Activated T-helper 1 cell treated with anti-CD3 and anti-CD28 coated beads, Interleukin-2, amount 50 U/mL, for 16 hours (primary cell): ENCODE measurements at places on chromosomes 6 and 20.

DNA sequence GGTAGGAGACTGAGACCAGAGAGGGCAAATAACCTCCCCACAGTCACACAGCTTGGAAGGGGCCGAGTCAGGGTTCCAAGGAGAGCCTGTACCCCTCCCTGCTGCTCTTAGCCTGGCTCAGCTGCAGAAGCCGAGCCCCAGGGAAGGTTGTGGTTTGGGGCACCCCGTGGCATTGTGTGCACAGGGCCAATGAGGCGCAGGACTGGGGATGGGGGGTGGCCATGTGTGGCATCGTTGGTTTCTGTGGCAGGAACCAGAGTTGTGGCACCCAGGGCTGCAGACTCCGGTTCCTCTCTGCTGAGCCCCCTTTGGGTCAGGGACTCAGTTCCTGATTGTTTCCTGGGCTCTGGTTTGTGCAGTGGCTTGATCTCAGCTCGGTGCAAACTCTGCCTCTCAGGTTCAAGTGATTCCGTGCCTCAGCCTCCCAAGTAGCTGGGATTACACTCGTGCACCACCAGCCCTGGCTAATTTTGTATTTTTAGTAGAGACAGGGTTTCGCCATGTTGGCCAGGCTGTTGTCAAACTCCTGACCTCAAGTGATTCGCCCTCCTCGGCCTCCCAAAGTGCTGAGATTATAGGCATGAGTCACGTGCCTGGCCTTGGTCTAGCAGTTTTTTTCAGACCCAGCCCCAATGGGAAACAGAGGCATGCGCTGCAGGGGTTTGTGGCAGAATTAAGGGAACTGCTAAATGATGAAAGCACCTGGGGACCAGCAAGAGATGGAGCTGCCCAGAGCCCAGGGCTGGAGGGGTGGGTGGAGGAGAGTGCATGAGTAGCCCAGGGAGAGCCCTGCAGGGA is 221.0 kb upstream of the SULF2 start:
- DNase-seq: no peak

GRCh38 chr6:56706981-56707726 is 64.5 kb upstream of the DST start:
- DNase-seq: no peak

- no peak for DNase-seq
Measured at GRCh38 chr6:113820761-113821160, 36.4 kb upstream of the MARCKS start.

GRCh38 chr6:167794161-167795157 is 32.3 kb upstream of the AFDN start:
- no peak for DNase-seq

- DNase-seq: no peak
Measured at GRCh38 chr6:138943089-138943625, 44.9 kb downstream of the REPS1 start.

DNA sequence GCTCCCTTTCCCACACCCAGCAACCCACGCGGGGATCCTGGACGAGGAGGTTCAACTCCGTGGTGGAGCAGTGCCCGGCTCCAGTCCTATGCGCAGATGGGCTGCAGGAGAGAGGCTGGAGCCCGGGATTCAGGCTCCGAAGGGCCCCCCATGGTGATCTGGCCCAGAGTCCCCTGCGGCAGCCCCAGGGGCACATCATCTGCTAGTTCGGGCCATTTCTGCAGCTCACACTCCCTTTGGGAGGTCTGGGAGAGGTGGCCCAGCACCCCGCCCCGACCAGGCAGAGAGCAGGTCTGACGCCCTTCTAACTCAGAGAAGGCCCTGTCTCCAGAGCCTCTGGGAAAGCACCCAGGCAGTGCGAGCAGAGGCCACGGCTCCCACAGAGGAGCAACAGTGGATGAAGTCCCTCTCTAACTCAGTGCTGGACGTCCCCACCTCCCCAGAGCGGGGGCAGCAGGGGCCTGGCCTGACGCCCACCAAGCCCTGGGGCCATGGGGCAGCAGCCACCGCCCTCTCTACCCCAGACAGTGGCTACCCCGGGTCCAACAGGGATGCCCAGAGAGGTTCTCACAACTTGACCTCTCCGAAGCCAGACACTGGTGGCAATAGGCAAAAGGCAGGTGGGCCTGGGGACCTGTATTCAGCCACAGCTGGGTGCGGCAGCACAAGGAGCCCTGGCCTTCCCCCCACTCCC is 3.3 kb downstream of the KCNQ2 start:
- DNase-seq: no peak

GRCh38 chr6:137827411-137827940 is 39.6 kb upstream of the TNFAIP3 start:
- no peak for DNase-seq

- no peak for DNase-seq
Measured at GRCh38 chr6:2881423-2881822, 21.7 kb downstream of the SERPINB9 start.

- no peak for DNase-seq
Measured at GRCh38 chr20:31430568-31431115, 9.8 kb upstream of the DEFB123 start.

DNA sequence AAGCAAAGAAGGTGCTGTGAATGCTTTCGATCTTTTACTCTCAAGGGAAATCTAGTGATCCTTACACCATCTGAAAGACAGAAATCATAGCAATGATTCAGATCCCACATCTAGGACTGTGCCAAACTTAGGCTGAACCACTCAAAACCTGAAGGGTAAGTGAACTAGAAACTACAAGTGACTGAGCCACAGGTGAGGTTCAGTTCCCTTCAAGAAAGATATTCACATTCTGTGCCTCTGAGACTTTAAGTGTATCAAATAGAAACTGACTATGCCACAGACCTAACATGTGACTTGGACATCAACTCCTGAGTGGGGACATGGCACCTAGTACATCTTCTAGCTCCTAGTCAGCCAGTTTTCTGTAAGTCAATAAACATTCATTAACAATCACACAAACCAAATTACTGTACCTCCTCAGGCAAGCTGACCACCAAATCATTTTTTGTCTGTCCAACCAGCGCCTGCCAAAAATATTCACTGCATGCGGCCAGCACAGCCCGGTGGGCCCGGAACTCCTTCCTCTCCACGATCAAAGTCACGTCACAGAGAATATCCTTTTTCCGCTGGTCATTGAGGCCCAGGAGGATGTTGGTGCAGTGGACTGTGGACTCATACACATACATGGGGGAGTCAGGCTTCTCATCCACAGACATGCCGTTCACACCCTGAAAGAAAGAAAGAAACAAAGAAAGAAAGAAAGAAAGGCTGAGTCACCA is 114.1 kb downstream of the GJA10 start:
- no peak for DNase-seq

- DNase-seq: no peak
Measured at GRCh38 chr6:227812-228338, 64.4 kb upstream of the DUSP22 start.

DNA sequence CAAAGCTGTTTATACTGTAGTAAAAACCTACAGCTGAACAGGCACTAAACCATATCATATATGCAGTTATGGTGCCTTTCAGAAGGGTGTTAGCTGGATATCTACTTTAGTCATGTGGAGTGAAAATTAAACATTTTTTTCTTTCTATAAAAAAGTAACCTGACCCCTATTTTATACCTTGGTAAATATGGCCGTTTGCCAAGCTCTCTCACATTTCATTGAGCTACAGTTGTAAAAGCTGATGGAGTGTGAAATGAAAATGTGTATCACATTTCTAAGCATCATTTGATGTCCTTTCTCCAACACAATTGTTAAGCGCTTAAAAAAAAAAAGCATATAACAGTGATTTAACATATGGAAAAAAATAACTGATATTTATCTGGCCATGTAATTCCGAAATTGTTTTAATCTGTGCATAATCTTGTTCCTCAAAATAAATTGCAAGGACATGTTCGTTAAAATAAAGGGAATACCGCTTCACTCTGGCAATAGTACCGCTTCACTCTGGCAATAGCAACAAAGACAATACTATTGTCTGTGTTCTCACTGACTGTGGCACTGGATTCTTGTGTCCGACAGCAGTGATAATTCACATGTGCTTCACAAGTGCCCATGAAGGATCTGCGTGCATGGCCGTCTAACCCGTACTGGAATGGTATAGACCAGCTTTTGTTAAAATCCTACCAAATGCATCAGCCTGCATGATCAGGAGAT is 391.8 kb upstream of the SOX4 start:
- no peak for DNase-seq

GRCh38 chr6:22326500-22326899 is 29.7 kb upstream of the PRL start:
- no peak for DNase-seq

GRCh38 chr6:170162775-170163404 is 128.0 kb downstream of the DLL1 start:
- no peak for DNase-seq

DNA sequence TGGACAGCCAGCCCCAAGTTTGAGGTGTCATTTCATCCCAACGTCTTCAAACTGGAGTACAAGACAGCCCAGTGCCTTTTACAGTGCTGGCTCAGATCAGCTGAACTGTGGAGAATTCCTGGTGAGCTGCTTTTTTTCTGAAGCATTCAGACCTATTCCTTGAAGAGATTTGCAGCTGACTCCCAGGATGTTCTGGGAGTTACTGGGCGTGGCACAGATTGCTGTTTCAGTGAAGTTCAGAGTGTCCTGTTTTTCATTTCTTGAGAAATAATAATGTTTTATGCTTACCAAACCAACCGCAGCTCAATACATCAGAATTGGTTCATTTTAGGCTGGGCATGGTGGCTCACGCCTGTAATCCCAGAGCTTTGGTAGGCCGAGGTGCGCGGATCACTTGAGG is 33.4 kb upstream of the SRPK1 start:
- no peak for DNase-seq

DNA sequence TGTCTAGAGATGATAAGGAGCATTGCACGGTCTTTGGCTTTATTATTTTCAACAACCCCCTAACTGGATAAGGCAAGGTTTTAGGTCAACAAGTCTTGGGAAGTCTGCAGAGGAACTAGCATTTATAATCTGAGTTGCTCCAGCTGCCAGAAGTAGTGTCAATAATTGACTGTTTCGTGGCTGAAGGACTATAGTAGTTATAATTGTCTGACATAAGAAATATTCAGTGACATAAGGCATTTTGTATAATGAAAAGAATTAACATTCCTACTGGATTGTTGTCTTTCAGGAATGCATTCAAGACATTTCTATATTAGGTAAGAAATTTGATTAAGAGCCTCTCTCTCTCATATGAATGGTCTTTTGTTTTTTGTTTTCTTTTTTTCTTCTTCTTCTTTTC is 136.9 kb upstream of the SGK1 start:
- no peak for DNase-seq

DNA sequence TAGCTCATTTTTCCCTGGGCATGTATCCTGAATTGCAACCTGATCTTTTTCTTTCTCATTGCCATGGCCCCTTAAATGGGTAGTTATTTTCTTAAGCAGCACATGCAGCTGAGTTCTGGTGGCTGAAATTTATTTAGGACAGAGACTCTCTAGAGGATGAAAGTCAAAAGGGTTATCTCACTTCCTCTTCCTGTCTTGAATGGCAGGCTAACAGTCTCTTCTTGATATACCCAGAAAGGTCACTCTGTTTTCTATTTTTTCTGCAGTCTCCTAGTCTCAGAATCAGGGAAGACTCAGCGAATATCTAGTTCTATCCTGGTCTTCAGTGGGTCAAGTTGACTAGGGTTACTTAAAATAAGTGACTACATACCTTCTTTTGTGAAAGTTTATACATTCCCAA is 243.3 kb downstream of the EPHA7 start:
- DNase-seq: no peak

GRCh38 chr6:414447-414846 is 22.9 kb downstream of the IRF4 start:
- no peak for DNase-seq

DNA sequence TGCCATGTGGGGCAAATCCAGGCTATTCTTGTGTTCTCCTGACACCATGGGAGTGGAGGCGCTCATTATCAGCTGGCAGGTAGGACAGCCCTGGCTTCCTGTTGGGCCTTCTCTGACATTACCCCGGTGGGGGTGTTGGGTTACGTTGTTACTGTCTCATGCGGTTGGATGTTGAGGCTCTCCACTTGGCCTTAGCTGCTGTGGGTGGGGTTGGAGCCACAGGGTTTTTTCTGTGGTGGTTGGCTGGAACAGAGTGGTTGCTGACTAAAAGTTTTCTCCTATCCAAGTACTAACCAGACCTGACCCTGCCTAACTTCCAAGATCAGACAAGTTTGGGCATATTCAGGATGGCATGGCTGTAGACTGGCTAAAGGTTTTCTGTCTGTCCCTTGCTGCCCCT is 20.2 kb downstream of the RIPK1 start:
- DNase-seq: no peak

DNA sequence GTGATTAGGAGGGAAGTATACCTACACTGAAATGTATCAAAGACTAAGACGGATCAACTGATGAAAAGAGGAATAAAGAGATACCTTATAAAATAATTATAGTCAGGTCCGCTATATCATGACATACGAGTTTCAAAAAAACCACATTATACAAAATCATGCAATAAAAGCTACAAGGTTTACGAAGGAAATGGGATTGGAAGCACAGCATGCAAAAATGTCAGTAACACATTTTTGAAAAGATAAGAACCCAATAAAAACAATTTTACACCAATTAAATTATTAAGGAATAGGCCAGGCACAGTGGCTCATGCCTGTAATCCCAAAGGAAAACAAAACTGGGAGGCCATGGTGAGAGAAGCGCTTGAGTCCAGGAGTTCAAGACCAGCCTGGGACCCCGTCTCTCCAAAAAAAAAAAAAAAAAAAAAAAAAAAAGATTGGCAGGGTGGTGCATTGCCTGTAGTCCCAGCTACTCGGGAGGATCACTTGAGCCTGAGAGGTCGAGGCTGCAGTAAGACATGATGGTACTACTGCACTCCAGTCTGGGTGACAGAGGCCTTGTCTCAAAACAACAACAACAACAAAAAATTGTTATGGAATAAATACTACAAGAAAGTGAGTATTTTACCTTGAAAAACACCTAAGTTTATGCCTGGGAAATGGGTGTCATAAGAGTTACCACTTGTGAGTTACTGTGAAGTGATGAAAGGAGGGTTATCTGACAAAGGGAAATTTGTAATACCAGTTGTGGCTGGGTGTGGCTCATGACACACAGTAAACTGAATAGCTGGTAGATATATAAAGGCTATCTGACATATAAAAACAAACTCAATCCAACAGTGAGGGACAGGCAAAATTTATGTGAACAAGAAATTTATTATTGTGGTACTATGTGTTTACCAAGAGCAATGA is 45.2 kb downstream of the RANBP9 start:
- no peak for DNase-seq

- DNase-seq: no peak
Measured at GRCh38 chr6:136123468-136123867, 126.6 kb downstream of the MTFR2 start.

DNA sequence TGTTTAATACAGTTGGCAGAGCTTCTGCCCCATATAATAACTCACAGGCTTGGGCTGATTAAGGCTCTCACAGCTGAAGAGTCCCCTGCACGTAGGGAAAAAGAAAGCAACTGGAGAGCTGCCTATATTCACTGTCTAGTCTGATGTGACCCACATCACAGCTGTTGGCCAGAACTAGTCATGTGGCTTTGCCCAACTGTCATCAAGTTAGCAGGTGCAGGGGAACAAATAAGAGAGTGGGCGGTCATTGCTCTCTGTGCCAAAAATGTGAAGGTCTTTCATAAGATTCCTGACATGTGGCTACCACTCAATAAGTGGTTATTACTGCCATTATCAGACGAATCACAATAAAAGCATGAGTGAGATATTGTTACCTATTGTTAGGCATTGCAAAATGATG is 665.2 kb downstream of the DOK5 start:
- DNase-seq: no peak
